Sciatic nerve (tissue), 2 donors: ENCODE measurements at places on chromosomes 13 and 19. TPM values are rescaled to one million over a fixed set of nuclear protein-coding genes. Genes with fewer than 3 reads are reported as not detected.

- DNase-seq = no peak
Observed at GRCh38 chr19:9936326-9937000, at the start of gene OLFM2. Gene OLFM2 (minus strand): TSS chr19:9936515. CDS start chr19:9936366, 149 bp downstream.

GRCh38 chr13:34044041-34044440 lies 226.1 kb downstream of the RFC3 start:
- no peak for DNase-seq

DNA sequence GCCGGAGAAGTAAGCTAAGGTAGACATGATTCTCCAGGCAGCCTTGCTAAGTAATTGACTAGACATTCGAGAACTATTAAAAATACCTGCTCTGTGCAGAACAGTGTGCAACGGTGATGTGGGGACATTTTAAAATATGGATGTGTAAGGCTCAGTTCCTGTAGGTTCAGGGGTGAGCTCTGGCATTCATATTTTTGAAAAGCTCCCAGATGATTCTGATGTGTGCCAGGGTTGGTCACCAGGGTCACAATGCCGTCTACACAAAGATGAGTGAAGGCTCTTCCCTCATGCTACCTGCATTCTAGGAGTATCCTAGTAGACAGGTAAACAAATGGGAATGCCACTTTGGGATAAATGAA lies 702 bp upstream of the EPSTI1 start:
- DNase-seq = no peak

DNA sequence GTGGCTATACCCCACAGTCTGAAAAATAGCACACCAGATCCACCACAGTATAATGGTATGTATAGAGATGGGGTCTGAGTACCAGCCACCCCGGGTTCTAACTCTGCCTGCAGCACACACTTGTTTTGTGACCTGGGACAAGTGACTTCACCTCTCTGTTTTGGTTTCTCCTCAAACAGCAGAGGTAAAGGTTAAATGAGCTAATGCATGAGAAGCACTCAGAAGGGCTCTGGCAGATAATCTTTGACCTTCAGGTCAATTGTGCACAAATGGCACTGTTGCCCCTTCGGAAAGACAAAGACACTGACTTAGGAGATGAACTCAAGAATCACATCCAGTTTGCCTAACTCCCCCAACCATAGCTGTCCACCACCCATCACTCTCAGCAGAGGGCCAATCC lies 7.7 kb downstream of the ZC3H4 start:
- no peak for DNase-seq

- no peak for DNase-seq
Observed at GRCh38 chr13:75329723-75330122, 152.2 kb downstream of the TBC1D4 start.

DNA sequence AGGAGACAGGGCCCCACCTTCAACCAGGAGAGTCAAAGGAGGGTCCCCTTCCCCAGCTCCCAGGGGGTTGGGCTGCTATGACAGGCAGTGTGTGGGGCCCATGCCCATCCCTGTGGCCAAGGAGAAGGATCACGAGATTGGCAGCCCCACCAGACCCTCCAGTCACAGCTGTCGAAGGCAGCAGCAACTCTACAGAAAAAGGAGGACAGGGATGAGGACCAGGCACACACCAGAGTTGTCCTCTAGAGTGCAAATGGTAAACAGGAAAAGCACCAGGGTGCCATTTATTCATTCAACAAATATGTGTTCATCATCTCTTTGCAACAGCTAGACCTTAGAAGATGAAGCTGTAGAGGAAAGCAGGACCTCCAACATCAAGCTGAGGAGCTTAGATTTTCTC lies 4.1 kb downstream of the PTH2 start:
- DNase-seq = no peak

- no peak for DNase-seq
Observed at GRCh38 chr19:11675569-11675968, 63.2 kb downstream of the ZNF823 start.

GRCh38 chr13:97226788-97227627 lies 4.9 kb downstream of the MBNL2 start:
- DNase-seq = no peak

DNA sequence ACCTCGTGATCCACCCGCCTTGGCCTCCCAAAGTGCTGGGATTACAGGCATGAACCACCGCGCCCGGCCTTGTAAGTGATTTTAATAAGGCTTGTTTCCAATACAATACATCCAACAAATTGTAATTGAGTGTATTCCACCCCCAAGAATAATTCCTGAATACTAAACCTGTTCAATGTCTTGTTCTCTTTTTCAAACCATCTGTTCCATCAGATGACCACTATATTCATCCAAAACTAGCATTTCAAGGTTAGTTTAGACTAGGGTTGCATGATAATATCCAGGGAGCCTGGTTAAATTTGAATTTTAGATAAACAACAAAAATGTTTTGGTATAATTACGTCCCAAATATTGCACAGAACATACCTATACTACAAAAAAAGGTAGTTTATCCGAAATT lies 135.4 kb upstream of the WASF3 start:
- DNase-seq = no peak

- DNase-seq = no peak
Observed at GRCh38 chr19:13083627-13084026, 19.0 kb downstream of the LYL1 start.

ZNF256 gene
- total RNA-seq = 6.5 TPM

ZNF816 gene
- total RNA-seq = 10.7 TPM

CEACAM3 gene
- total RNA-seq = 3.3 TPM

ZNF610 gene
- total RNA-seq = 5.5 TPM

IFT88 gene
- 20.5 TPM for total RNA-seq

USPL1 gene
- total RNA-seq = 24.3 TPM
